AML-193 (cell line): ENCODE measurements at places on chromosomes 11 and 22.
A peak's percentile ranks its signal among the peaks of the same experiment; 100 is the strongest.

GRCh38 chr22:44392446-44392921, 79.7 kb upstream of the SHISAL1 start:
- no peak for DNase-seq

- DNase-seq: no peak
Observed at GRCh38 chr22:39518996-39519680, 1.2 kb upstream of the ATF4 start.

- DNase-seq: no peak
Observed at GRCh38 chr11:13576995-13577394, 81.2 kb upstream of the PTH start.

GRCh38 chr11:122882189-122882856, at the start of gene JHY:
TSS of gene JHY (plus strand) at chr11:122882759. CDS start at chr11:122885850, 3,091 bp downstream.
- DNase-seq: peak; percentile 11

GRCh38 chr11:114553642-114554041, 6.0 kb downstream of the NXPE1 start:
- DNase-seq: no peak

GRCh38 chr22:21589396-21589795, 21.9 kb downstream of the UBE2L3 start:
- no peak for DNase-seq

DNA sequence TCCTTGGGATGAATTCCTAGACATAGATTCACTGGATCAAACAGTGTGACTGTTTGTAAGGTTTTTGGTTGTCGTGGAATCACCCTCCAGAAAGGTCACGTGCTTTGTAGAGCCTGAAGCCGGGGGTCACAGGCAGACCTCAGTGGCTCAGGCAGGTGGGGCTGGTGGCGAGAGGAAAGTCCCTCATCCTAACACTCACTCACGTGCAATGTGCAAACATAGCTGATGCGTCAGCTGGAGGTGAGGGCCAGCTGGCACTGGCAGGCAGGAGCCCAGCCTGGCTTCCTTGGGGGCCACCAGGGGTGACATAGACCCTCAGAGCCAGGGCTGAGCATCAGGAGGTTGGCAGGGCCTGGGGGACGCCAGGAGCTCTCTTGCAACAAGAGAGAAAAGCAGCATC, 90.0 kb downstream of the ARHGAP8 start:
- no peak for DNase-seq

GRCh38 chr11:102831489-102832440, 11.6 kb downstream of the MMP3 start:
- no peak for DNase-seq

GRCh38 chr11:12831471-12832202, 157.4 kb downstream of the TEAD1 start:
- DNase-seq: no peak

GRCh38 chr22:19105867-19106802, 16.1 kb downstream of the DGCR2 start:
- no peak for DNase-seq

- DNase-seq: no peak
Observed at GRCh38 chr22:23394525-23395326, 185.4 kb downstream of the IGLL1 start.

GRCh38 chr22:24437741-24438328, 10.4 kb downstream of the ADORA2A start:
- DNase-seq: peak; percentile 77

GRCh38 chr11:34859496-34859895, 56.7 kb downstream of the APIP start:
- DNase-seq: no peak

DNA sequence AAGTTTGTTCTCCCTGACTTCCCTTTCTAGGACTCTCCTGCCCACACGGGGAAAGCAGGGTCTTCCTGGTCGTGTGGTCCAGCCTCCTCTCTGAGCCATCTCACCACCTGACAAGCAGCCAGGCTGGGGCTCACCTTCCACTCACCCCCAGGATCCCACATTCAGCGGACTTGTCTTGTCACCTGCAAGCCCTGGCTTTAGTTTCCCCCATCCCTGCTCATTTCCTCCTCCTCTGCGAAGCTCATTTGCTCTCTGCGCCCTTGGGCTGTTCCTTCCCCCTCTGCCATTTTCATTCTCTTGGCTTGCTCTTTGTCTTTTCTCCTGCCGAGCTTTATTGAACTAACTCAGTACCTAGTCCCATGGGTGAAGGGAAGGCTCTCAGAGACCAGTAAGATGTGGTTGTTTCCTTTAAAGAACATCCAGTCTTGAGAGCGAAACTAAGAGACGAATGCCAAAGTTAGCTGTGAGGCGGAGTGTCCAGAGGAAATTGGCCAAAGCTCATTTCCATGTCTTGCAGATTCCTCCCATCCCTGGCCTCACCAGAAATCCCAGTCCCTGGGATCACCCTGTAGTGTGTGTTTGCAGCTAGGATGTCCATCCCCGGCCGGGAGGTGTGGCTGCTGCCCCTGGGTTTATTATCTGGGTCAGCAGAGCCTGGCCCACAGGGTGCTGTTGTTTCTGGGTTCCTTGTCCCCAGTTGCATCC, 2.0 kb downstream of the ST14 start:
- DNase-seq: no peak

GRCh38 chr11:129141748-129142523, 50.2 kb downstream of the ARHGAP32 start:
- DNase-seq: no peak

DNA sequence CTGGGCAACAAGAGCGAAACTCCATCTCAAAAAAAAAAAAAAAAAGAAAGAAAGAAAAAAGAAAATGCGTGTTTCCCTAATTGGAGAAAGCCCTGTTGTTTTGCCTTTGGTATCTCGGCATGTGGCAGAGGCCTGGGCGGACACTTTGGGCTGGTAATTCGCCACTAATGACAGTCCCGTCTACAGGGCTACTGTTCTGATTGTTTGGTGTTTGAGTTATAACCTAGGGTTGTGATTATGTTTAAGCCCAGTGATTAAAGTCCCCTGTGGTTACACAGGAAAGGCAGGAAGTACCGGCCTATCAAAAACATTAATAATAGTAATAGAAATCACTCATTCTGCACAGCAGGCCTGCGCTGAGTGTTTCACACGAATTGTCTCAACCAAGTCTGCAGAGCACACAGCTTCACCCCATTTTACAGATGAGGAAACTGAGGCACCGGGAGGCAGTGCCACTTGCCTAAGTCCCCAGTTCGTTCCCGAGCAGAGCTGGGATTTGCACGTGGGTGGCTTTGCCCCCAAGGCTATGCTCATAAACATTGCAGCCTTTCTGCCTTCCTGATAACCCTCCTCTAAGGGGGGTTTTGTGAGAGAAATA, 39.1 kb upstream of the GRAMD4 start:
- DNase-seq: no peak

DNA sequence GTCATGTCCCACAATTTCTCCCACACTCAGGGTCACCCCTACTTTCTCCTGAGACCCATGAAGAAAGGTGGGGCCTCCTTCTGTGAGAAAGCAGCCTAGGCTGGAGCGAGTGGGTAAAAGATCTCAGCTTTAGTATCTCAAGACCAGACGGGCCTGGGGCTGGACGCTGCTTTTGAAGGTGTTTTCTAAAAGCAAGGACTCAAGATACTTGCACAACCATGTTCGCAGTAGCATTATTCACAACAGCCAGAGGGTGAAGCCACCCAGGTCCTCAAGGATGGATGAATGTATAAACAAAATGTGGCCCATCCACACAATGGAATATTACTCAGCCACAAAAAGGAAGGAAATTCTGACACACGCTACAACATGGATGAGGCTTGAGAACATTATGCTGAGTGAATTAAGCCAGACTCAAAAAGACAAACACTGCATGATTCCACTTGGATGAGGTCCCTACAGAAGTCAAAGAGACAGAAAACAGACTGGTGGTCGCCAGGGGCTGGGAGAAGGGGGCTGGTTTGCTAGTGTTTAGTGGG, 10.6 kb downstream of the SHANK2 start:
- no peak for DNase-seq

DNA sequence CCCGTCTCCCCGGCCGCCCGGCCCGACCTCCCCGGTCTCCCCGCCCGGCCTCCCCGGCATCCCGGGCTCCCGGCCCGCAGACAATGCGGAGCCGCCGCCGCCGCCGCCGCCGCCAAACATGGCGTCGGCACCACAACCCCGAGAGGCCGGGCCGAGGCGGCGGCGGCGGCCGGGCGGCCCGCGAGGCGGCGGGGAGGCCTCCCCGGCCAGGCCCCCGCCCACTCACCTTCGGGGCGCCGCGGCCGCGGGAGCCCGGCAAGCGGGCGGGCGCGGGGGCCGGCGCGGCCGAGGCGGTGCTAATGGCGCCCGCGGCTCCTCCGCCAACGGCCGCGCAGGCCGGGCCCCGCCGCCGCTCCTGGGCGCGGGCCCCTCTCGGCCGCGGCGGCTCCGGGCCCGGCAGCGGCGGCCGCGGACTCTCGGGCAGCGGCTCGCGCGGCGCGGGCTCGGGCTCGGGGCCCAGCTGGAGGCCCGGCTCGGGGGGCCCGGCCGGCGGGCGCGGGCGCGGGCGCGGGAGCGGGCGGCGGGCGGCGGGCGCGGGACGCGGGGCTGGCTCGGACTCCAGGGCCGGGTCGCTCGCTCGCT, 311 bp downstream of the BRD1 start:
- DNase-seq: no peak

- DNase-seq: no peak
Observed at GRCh38 chr11:110948112-110948511, 235.9 kb upstream of the ARHGAP20 start.

GRCh38 chr11:134438542-134439537, 26.8 kb upstream of the B3GAT1 start:
- no peak for DNase-seq

- no peak for DNase-seq
Observed at GRCh38 chr11:119759747-119760412, 30.9 kb upstream of the NECTIN1 start.

DNA sequence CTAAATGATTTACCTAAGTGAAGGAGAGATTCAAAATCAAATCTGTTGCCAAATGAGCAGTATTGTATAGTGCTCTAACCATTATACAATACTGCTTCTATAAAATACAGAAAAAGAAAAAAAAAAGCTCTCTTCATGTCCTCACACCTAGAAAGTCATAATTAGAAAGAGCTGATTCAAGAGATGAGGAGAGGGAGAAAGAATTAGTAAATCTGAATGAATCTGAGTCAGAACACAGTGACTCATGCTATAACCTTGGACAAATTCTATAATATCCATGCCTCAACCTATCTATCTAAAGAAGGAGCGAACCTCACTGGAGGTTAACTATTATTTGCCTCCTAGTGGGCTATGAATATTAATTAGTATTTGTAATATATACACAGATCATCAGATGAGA, 29.4 kb downstream of the AMBRA1 start:
- DNase-seq: no peak

GRCh38 chr11:69604055-69604454, 36.9 kb upstream of the CCND1 start:
- no peak for DNase-seq

- no peak for DNase-seq
Observed at GRCh38 chr11:102933627-102934026, 21.9 kb downstream of the MMP13 start.

- DNase-seq: no peak
Observed at GRCh38 chr11:75152651-75153427, 1.9 kb downstream of the SLCO2B1 start.

GRCh38 chr11:40797981-40798380, 661.5 kb downstream of the LRRC4C start:
- DNase-seq: no peak

GRCh38 chr11:69949327-69949726, 128.8 kb upstream of the ANO1 start:
- DNase-seq: no peak

DNA sequence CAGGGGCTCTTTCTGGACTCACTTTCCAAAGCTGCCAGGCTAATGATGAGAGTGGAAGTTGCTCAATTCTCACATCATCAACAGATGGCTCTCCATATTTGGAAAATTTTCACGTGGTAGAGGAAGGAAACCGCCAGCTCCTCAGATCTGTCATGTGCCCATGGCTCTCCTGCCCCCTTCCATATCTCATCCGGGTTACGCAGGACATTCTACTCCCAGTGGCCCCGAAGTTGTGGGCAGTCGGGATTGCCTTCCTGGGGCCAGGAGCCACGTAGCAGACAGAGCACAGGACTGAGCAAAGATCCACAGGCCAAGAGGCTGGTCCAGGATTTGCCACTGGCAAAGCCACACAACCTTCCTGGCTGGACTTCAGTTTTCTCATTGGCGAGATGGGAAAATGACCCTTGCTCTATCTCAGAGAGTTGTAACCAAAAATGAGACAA, 38.8 kb downstream of the RPUSD4 start:
- DNase-seq: peak; percentile 76

GRCh38 chr11:61890529-61891330, 615 bp downstream of the FADS3 start:
- DNase-seq: peak; percentile 11

DNA sequence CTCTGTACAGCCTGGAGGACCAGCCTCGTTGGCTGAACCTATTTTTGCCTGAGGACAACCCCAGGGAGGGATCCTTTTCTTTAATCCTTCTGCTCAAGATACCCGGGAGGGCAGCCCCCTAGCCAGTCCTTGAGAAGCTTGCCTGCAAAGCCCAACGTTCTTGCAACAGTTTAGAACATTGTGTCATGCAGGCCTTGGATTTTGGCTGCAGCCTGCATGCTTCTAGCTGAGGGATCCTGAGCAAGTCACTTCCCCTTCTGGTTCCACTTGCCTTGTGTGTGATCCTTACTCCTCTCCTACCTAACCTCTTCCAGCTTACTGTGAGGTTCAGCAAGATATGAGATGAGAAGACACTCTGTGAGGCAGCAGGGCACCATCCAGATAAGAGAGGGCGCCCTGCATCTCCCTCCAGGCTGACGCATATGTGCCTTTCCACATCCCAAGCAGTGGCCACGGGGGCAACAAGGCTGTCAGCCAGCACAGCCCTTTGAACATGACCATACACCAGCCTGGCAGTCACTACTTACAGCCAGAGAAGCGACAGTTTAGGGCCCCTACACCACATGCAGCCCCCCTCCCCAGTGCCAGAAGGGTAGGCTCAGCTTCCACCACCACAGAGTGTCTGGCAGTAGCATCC, 76.1 kb downstream of the C11orf58 start:
- DNase-seq: peak; percentile 75

DNA sequence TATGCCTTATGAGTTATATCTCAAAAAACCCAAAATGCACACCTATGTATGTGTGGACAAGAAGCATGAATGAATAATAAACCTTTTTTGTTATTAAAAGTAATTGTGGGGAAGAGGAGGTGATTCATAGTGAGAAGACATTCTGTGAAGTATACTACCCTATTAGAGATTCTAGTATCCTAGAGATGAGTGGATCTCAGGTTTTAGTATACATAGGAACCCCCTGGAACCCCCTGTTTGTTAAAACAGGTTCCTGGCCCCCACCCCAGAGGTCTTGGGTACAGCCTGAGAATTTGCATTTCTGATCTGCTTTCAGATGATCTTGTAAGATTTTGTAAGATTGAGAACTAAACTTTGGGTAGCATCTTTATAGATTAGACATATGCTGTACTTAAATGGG, 17.5 kb downstream of the NUCB2 start:
- DNase-seq: no peak
